ENCODE measurements at places on chromosomes 11 and 22.

DNA sequence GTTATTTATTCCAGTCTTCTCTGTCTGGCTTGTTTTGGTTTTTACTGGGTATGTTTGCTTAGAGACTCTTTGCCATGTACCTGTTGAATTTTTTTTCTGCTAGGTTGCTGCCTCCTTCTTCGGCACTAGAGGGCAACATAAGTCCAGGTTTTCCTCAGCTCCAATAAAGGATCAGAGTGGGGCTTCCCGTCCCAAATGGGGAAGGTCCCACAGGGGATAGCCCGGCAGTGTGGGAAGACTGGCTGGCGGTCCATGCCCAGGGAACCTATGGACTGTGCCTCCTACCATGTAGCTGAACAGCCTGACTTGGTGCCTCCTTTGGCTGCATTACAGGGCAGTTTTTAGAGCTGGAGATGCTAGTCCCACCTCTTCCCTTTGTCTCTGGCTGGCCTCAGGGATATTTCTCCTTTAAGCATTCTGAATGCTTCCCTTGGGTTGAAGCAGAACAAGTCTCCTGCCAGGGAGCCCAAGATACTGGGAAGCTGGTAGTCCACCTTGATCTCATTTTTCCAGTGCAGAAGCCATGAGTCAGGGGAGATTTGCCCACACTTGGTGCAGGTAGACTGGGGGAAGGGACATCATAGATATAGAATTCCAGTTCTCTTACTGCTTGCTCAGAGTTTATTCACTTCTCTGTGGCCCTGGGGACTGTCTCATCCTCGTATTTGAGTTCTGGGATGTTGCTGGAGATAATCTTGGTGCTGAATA, 60.2 kb downstream of the BRD1 start:
- peak; percentile 20 for DNase-seq

- DNase-seq = no peak
These were observed 65.6 kb downstream of the CCDC81 start for GRCh38 chr11:86440305-86440716.

GRCh38 chr11:18703001-18703763, 4.6 kb downstream of the TMEM86A start:
- DNase-seq = no peak

GRCh38 chr11:94649254-94649653, 82.1 kb downstream of the PIWIL4 start:
- DNase-seq = no peak

DNA sequence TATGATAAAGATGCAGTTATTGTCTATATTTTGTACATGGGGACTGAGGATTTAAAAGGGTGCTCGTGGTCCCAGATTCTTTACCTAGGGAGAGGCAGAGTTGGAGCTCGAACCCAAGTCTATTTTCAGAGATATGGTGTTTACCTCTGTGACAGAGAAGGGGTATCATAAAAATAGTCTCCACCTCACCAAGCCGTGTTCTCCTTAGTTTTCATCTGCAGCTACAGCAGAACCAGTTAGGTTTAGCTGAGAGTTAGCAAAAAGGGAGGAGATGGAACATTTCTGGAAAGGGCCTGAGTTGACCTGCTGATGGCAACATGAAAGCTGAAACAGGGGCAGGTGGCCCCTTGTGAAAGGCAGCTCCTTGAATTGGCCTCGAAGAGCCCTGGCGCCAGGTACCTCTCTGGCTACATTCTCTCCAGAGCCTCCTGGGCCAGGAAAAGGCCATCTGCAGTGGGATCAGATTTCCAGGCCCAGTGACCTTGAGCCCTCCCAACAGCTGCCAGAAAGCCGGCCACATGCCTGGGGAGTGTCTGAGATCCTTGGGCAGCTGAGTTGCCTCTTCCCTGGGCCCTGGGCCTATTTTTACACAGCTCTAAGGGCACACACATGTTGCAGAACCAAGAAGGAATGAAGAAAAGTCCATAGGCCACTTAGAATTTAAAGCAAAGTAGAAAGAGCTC, 136.6 kb downstream of the NAV2 start:
- peak; percentile 16 for DNase-seq

GRCh38 chr11:101436511-101437142, 147.2 kb downstream of the TRPC6 start:
- DNase-seq = peak; percentile 88

DNA sequence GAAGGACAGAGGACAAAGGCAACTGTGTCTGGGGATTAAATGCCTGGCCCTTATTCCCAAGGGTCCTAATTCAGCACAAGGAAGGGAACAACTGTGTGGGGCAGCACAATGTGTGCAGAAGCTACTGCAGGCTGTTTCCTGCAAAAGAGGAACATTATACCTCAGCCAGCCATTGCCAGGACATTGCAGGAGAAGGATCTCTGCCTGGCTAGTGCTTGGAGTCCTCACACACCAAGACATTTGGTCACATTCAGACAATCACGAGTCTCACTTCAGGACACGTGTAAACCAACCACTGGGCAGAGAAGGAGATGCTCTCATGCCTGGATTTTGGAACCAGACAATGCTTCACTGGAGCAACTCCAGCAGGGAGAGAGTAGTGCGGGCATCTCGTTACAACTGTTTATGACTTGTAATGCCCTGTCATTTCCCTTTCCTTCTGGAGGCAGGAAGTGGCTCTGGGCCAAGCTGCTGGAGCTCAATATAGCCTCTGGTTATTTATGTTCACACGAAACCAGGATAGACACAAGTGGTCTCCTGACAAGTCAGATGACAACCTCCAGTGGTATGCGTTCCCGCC, 23.9 kb upstream of the ZC3H12C start:
- DNase-seq = no peak

GRCh38 chr11:35169112-35169511, 30.1 kb downstream of the CD44 start:
- no peak for DNase-seq

- no peak for DNase-seq
These were observed 14.3 kb upstream of the RTN4RL2 start for GRCh38 chr11:57446055-57446454.

- no peak for DNase-seq
These were observed 49.4 kb downstream of the RSF1 start for GRCh38 chr11:77771135-77771534.

DNA sequence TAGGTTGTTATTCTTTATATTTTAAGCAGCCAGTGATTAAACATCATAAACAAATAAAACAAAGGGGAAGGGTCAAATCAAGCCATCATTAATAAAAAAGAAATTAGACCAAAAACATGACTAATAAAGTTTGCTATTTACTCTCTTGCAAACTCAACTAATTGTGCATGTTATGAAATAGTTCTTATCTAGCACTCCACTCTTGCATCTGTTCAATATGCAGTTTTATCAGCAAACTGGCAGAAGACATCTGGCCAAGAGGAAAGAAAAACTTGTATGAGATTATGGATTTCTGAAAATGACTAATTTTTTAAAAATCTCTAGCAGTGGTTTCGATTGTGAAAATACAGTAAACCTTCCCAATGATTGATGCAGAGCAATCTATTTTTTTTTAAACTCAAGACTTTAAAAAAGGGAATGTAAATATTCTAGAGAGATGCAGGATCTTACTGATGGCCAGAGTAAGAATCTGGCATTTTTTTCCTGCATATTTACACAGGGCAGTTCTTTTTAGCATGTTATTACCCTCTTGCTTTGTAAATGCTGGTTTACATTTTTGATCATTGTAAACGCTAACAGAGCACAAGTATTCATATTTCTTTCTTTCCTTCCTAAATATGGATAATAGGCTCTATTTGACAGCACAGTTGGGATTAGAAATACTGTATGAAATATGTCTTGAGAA, 83.3 kb downstream of the GRIA4 start:
- no peak for DNase-seq

- DNase-seq = no peak
These were observed 1110.4 kb downstream of the BRD1 start for GRCh38 chr22:48717076-48717810.

GRCh38 chr11:133705074-133705648, 140.2 kb downstream of the SPATA19 start:
- no peak for DNase-seq

DNA sequence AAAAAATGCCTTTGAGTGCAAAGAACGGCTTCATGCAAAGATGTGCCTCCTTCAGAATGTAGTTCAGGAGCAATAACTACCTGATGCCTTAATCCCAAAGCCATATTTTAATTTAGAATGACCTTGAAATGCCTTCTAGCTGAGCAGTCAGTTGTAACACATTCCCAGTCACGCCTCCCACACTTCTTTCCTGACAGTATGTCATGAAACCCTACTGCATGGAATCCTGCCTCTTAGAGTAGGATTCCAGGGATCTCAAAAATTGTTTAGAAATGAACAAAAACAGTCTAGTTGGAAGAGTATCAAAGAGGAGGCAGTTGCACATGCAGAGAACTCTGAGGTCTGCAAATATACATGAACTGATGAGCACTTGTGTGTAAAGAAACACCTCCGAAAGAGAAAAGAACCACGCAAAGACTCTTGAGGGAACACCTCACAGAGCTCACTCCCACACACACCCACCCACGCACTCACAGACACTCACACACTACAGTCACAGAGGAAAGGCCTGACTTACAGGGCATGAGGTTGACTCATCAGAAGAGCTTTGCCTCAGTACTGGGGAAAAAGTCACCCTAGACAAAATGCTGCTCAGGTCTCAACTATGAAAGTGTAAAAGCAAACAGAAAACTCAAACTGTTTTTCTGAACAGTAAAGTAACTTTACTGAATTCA, 77.4 kb downstream of the GGTLC2 start:
- no peak for DNase-seq

GRCh38 chr11:76162336-76163288, 43.7 kb downstream of the WNT11 start:
- DNase-seq = no peak

- no peak for DNase-seq
These were observed 45.7 kb upstream of the AKIP1 start for GRCh38 chr11:8865304-8865703.

GRCh38 chr11:124724979-124725718, 14.6 kb upstream of the NRGN start:
- DNase-seq = peak; percentile 61

GRCh38 chr11:117823946-117824420, 561 bp downstream of the FXYD2 start:
- no peak for DNase-seq

GRCh38 chr11:76667271-76667818, 3.2 kb downstream of the LRRC32 start:
- no peak for DNase-seq

GRCh38 chr11:13206086-13206640, 71.4 kb upstream of the BMAL1 start:
- DNase-seq = no peak

DNA sequence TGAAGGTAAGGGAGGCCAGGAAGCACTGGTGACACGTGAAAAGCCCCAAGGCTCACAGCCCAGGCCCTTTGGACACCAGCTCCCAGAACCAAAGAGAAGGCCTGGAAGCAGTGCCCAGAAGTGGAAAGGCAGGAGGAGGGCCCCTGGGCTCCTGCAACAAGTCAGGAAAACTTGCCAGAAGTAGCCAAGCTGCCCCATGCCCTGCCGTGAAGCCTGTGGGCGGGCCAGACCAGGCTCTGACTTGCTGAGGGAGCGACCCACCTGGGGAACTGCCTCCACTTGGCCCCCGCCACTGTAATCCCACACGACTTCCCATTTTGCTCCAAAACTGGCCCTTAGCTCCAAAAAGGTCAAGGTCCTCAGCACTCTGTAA, 51.3 kb upstream of the ARFGAP3 start:
- DNase-seq = no peak

- no peak for DNase-seq
These were observed 7.3 kb upstream of the TP53I11 start for GRCh38 chr11:44957776-44958564.

DNA sequence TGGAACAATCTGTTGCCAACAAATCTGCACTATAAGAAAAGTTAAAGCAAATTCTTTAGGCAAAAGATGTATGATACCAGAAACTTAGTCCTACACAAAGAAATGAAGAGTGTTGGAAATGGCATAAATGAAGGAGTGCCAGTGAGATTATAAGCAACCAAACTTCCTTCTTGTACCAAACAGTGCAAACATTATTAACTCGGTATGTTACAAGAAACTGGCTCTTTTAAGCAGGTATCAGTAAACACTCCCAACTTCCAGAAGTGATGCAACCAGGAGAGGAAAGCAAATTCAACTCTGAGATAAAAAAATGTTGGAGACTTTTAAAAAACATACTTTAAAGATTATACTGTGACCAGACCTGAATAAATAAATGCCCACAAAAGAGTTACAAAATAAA, 28.5 kb downstream of the COPB1 start:
- DNase-seq = no peak

GRCh38 chr22:22703203-22703570, 58.8 kb downstream of the GGTLC2 start:
- no peak for DNase-seq

DNA sequence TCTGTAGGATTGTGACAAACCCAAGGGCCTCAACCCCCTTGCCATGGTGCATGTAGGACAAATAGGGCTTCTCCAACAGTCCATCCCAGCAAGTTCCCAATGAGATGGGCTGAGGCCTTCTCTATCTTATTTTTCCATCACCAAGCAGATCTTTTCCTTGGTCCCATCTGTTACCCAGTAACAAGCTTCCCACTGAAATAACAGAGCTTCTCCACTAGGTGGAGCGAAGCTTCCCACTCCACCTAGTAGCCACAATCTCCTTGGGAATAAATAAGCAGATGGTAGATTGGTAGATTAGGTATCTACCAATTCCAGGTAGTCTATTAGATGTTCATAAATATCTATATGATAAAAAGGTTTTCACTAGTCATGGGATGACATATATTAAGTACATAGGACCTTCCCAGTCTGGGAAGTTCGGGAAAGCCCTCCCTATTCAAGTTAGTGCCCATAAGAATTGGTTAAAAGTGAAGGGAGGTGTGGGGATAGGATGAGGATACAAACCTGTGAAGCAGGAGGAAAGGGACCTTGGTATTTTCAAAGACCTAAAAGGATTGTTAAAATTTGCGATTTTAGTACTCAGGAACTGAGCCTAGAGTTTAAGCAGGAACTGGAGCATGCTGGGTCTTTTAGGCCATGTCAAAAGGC, 5.9 kb upstream of the OR52L1 start:
- peak; percentile 1 for DNase-seq

GRCh38 chr11:26037716-26038115, 294.2 kb upstream of the ANO3 start:
- DNase-seq = no peak

GRCh38 chr11:33753304-33753967, 17.2 kb upstream of the CD59 start:
- no peak for DNase-seq

GRCh38 chr11:65584723-65585171, 8.9 kb downstream of the EHBP1L1 start:
- DNase-seq = no peak
